ENCODE measurements at places on chromosomes 4 and X.

DNA sequence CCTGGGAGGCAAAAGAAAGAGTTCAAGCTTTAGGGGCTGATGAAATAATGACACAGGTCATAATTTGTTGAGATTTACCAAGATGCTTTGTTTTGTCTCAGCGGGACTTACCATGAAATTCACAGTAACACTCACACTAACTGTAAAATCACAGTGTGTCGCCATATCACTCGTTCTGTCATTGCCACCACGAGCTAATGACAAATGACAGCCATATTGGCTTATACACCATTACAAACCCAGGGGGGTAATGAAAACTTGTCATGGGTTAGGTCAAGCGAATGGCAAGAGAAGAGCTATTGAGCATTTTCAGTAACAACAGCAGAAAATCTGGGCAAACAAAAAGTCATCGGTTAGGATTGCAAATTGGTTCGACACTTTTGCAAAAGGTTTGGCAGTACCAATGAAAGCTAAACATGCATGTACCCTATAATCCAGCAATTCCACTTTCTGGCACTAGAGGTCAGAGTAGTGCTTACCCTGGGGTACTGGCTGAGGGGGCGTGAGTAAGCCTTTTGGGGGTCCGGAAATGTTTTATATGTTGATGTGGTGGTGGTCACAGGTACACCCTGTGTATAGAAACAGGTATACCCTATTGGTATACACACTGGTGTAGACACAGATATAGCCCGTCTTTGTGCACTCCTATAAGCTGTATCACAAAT, 83.9 kb upstream of the RAI2 start:
- DNase-seq: no peak

- no peak for DNase-seq
Observed at GRCh38 chr4:19941434-19941833, 310.3 kb upstream of the SLIT2 start.

DNA sequence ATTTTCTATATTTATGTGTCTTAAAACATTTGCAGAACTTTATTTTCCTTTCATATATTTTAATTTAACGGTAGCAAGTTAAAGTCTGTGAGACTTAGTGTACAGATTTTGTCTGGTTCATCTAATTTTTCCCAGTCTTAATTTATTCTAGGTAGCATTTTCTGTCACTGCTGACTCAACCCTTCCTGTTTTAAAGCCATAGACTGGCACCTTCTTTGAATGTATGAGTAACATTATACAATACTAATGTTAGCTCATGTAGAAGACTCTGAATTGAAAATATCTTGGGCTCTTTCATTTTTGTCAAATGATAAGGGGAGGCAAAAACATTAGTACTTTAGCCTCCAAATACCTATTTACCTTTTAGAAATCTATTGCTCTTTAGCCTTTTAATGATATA, 43.6 kb downstream of the BLTP1 start:
- no peak for DNase-seq

DNA sequence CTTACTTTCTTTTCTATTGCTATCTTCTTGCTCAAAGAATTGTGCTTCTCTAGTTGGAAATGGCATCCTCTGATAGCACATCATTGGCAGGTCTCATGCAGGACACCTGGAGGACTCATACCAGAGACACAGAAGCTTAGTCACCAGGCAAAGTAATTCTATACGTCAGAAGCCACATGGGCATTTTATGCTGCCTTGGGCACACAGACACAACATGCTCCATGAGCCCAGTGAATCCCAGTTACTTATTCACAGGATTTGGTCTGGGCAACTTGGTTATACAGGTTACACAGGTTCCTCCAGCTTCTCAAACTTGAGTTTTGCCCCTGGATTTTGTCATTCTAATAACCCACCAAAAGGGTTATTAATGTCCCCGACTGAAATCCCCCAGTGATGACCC, 7.1 kb downstream of the RASSF6 start:
- DNase-seq: no peak

DNA sequence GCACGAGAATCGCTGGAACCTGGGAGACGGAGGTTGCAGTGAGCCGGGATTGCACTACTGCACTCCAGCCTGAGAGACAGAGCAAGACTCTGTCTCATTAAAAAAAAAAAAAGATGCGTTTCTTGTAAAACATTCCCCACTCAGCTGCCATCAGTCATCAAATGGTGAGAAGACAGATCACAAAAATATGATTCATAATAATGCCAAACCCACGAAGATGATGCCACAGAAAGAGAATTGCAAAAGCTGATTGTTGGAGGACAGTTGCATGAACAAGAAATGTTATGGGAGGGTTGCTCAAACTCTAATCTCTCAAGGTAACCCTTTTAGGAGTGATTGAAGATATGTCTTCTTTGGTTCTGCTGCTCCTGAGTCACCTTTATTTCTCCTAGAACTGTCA, 21.4 kb upstream of the SMIM14 start:
- no peak for DNase-seq

GRCh38 chr4:23348789-23349498, 540.9 kb downstream of the PPARGC1A start:
- DNase-seq: no peak

GRCh38 chrX:135194684-135195083, 23.5 kb upstream of the CT55 start:
- no peak for DNase-seq

DNA sequence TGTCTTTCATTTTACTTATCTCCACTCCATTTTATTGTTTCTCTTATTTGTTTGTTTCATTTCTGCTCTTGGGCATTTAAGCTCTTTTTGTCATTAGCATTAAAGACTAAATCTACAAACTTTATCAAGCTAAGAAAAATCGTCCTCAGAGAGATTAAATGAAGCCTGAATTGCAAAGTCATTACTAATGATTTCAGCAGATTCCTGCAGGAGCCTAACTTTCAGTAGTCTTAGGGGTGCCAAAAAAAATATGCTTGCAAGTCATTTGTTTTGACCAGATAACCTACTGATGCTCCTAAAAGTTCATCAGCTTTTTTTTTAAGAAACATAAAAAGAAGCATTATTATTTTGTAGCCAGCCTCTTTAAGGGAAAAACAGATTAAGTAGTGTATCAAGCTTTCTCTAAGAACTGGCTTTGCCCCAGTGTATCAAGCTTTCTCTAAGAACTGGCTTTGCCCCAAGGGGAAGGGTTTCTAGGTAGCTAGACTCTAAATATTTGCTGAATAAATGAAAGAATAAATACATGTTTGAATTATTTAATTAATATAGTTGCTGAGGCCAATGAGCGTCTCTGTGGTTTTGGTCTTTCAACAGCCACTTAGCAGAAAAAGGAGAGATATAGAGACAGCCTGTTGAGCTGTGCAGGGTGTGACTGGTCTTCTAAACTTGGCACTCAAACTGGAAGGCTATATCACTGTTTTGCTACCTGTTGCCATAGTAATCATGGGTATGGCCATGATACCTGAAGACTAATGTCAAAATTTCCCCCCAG, 174.2 kb downstream of the BTC start:
- DNase-seq: no peak

- DNase-seq: no peak
Observed at GRCh38 chr4:183263787-183264386, 56.2 kb downstream of the CLDN22 start.

- no peak for DNase-seq
Observed at GRCh38 chr4:87783781-87784180, 15.6 kb upstream of the IBSP start.

DNA sequence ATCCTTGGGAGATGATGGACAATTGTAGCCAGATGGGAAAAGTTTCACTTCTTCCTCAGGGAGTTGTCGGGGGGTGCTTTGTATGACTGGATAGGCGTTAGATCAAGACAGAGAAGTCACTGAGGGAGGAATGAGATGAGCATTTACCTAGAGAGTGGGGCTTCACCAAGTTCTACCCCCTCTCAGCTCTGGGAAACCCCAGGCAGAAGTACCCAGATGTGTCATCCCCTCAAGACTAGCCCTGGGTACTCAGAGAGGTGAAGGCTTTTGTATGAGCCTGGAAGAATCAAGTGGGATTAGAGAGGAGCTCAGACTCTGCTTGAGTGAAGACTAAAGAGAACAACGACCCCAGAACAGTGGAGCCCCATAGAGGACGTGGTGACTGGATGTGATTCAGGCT, 1.9 kb downstream of the MAGEB1 start:
- DNase-seq: no peak

DNA sequence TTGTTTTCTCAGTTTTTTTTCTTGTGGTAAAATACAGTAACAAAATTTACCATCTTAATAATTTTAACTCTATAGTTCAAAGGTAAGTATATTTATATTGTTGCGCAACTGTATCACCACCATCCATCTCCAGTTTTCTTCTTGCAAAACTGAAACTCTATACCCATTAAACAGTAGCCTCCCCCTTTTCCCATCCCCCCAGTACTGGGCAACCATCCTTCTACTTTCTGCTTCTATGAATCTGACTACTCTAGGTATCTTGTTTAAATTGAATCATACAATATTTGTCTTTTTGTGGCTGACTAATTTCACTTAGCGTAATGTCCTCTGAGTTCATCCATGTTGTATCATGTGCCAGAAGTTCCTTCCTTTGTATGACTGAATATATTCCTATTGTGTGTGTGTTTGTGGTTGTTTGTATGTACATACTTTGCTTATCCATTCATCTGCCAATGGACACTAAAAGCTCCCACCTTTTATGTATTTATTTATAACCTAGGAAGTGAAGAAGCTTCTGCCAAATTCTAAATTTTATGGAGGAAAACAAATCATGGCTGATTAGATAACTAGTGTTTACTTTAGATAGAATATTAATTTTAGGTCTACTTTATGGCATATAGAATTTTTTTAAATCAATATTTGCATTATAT, 10.0 kb downstream of the ABHD18 start:
- no peak for DNase-seq

GRCh38 chr4:8010618-8011017, 71.0 kb upstream of the AFAP1 start:
- DNase-seq: no peak

- no peak for DNase-seq
Observed at GRCh38 chrX:24890677-24891076, 125.1 kb downstream of the ARX start.

- no peak for DNase-seq
Observed at GRCh38 chrX:105228602-105229001, 8.1 kb upstream of the TEX13A start.

- no peak for DNase-seq
Observed at GRCh38 chr4:30385650-30386049, 334.5 kb upstream of the PCDH7 start.

DNA sequence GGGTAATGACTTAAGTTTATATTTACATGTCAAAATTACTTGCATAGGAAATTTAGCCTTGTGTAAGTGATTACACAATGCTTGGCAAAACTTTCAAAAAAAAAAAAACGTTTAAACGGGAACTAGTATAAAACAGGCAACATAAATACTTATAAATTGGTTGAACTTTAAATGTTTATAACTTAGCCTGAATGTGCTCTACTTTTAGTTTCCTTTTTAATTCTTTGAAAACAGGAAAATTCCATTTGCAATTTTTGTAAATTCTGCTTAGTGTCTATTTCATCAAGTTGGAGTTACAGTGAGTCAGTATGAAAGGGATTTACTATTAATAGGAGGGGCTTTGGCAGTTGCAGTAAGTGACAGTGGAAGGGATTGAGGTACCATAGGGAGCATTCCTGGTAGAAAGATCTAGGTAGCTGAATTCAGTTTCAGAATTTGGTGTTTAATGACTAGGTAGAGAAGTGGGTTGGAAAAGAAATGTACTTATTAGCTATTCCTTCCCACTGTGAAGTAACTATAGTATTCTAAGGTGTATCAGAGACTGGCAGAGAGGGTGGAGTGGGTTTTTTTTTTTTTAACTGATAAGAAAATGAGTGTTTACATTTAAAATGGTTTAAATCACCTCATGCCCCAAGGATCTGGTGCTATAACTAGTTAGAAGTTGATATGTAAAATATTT, 2.8 kb downstream of the STAG2 start:
- DNase-seq: no peak

DNA sequence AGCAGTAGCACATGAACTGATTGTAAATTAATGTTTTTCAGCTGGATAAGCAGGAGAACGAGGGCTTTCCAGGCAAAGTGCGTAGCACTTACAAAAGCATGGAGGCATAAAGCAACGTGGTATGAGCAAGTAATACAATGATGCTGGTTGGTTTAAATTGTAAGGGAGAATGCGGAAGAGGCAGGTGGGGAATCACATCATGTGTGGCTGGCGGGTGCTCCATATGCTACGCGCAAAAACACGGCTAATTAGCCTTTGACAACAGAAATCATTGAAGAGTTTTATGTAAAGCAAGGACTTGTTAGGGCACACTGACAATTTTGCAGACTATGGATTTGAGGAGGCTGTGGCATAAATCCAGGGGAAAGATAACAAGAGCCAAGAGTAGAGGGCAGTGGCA, 14.6 kb downstream of the SYTL4 start:
- no peak for DNase-seq

DNA sequence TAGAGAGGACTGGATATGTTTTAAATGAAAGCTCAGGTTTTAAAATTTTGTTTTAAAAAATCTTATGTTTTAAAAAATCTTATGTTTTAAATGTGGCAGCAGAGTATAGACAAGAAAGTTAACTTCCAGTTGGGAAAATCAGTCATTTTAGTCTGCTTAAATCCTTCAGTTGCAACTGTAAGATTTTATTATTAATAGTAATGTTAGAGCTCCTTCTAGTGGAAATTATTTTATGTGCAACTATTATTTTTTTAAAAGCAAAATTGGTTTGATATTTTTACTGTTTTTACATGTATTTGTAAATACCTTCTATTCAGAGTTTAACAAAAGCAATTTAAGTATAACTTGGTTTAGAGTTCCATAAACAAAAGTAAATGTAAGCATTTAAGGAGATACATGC, 8.5 kb upstream of the NUDT6 start:
- DNase-seq: no peak

DNA sequence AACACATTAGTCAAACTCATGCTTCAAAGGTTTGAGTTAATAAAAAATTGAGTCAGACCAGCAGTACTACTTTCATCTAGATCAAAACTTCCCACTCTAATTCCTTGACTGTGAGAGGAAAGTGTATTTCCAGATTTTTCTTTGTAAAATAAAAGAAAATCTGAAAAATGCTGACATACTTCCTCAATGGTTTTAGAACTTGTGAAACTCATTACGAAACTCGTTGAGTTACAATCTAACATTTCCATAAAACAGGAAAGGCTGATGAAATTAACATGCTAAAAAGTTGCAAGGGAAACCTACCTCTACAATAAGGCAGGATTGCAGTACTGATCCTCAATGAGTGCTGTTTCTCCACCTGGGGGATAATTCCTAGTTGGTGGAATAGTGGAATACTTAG, 217.8 kb upstream of the HCCS start:
- DNase-seq: no peak

- DNase-seq: no peak
Observed at GRCh38 chrX:93695981-93696380, 22.0 kb downstream of the FAM133A start.

- DNase-seq: no peak
Observed at GRCh38 chr4:140755774-140756318, 339 bp downstream of the TBC1D9 start.

GRCh38 chrX:18654875-18655836, 16.8 kb downstream of the RS1 start:
- no peak for DNase-seq

DNA sequence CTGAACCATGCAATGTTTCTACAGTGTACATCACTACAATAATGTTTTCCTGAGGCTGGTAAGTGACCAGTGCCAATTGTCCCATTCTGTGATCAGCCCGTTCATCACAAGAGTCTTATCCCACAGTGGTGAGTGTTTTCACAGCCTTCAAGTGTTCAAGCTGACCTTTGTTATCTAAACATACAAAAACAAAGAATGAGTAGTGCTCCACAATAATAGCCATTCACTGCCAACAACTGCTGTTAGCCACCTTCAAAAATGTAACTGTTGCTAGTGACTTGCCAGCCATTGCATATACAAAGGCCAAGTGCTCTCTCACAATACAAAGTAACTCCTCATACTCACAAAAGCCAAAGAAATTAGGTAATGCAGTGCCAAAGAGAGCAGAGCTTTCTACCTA, 1084.1 kb downstream of the FAM133A start:
- DNase-seq: no peak
